Endothelial cell (in vitro differentiated cells): ENCODE measurements at places on chromosomes 7 and 10. TPM values are rescaled to one million over a fixed set of nuclear protein-coding genes. Genes with fewer than 3 reads are reported as not detected.

The NPSR1 gene
- not detected for total RNA-seq

The HOGA1 gene
- total RNA-seq = 0.85 TPM

The UBE2D4 gene
- 9.3 TPM for total RNA-seq

The OGA gene
- 115 TPM for total RNA-seq

The PLCE1 gene
- total RNA-seq = 0.49 TPM

The HOXA6 gene
- not detected for total RNA-seq

The C10orf105 gene
- 0.15 TPM for total RNA-seq

The PKD2L1 gene
- total RNA-seq = 0.44 TPM

The ASB10 gene
- total RNA-seq = not detected

The FAM237B gene
- not detected for total RNA-seq
